Stimulated activated CD8-positive, alpha-beta memory T cell treated with anti-CD3 and anti-CD28 coated beads, Interleukin-15, amount 100 ng/mL, for 1 hour (primary cell): ENCODE measurements at places on chromosomes 6 and 20.

- no peak for DNase-seq
Observed at GRCh38 chr6:162118706-162119105, 608.9 kb downstream of the PRKN start.

DNA sequence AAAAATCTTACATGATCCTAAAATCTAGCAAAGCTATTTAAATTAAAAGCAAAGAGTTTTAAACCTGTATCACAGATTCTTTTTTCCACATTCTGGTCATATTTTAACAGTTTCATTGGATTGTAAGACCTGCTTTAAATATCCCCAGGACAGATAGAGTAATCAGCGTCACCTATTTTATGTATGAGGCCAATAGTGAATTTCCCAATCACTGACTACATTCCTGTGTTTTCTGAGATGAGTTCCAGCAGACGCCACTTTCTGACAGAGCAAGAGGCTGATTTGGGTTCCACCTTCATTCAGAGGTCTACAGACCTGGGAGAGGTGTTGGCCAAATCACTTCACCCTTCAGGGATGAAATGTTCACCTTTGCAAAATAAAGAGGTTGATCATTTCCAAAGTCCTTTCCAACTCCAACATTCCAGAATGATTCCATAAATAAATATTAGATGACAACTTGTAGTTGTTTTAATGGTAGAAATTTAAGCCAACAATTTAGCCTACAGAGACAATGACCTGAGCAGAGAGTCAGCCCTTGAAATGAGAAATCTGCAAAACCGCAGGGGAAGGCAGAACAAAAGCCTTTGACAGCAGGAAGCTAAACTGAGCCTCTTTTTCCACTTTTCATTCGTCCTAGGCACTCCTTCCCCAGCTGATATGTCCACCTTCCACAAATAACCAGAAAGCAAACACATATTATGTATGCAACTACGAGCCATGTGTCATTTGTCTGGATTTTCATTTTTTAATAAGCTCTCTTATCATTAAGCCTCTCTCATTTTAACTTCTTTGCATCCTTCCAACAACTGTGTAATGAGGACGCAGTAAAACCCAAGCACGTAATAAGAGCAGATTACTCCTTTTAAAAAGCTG lies 105.2 kb downstream of the TFAP2A start:
- no peak for DNase-seq

DNA sequence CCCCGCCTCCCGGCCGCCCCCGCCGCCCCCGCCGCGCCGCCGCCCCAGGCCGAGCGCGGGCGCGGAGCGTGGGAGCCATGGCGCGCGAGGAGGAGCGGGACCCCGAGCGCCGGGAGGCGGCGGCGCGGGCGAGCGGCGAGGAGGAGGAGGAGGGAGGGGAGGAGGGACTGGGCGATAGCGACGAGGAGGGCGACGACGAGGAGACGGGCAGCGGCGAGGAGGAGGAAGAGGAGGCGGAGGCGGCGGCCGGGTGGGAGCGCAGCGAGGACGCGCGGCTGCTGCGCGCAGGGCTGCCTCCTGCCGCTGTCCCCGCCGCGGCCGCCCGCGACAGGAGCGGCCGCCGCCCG lies at the start of gene SLC24A3:
TSS of gene SLC24A3 (plus strand) at position 174 of the 347 bp plus-strand sequence.
- DNase-seq, result no peak

GRCh38 chr6:132669690-132670291 lies 10.8 kb upstream of the TAAR1 start:
- DNase-seq, result no peak

- no peak for DNase-seq
Observed at GRCh38 chr6:95143408-95144180, 433.7 kb upstream of the MANEA start.

DNA sequence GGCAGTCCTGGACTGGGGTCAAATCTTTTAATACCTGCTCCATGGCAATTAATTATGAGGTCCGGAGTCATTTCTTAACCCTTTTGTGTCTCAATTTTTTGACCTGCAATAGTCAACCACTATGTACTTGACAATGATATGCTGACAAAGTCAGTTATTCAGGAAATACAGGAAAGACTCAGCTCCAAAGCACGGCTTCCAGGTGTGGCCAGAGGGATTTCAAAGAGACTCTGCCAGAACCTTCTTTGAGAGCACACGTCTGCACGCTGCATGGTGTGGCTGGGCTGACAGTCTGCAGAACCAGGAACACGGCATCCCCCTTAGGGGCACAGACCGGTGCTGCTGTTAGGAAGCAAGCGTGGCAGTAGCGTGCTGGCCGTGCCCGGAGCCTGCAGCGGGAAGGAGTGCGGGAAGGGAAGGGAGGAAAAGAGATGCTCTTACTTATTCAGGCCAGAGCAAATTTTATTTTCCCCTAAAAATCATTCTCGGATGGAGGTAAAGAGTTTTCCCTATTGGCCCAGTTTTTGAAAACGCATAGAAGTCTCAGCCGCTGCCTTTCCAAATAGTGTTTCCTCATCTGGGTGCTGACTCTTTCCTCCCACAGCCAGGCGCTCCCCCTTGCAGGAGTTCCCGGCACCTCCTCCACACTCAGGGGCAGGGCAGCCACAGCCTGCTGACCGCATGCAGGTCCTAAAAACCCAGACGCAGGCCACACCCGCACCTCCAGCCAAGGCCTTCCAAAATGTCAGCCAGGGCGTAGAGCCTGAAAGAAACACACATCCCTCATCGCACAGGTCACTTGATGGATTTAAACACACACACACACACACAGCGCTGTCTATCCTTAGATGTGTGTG lies 187.4 kb upstream of the SNX9 start:
- DNase-seq, result no peak

GRCh38 chr6:29141606-29142005 lies 29.1 kb upstream of the OR2J2 start:
- no peak for DNase-seq

GRCh38 chr6:131250122-131250521 lies 114.9 kb downstream of the AKAP7 start:
- DNase-seq, result no peak

GRCh38 chr6:46290421-46291274 lies 119.9 kb upstream of the ENPP5 start:
- no peak for DNase-seq

- no peak for DNase-seq
Observed at GRCh38 chr20:1537731-1538058, 19.8 kb downstream of the SIRPD start.

GRCh38 chr20:17500826-17501225 lies 30.4 kb downstream of the BFSP1 start:
- DNase-seq, result no peak

DNA sequence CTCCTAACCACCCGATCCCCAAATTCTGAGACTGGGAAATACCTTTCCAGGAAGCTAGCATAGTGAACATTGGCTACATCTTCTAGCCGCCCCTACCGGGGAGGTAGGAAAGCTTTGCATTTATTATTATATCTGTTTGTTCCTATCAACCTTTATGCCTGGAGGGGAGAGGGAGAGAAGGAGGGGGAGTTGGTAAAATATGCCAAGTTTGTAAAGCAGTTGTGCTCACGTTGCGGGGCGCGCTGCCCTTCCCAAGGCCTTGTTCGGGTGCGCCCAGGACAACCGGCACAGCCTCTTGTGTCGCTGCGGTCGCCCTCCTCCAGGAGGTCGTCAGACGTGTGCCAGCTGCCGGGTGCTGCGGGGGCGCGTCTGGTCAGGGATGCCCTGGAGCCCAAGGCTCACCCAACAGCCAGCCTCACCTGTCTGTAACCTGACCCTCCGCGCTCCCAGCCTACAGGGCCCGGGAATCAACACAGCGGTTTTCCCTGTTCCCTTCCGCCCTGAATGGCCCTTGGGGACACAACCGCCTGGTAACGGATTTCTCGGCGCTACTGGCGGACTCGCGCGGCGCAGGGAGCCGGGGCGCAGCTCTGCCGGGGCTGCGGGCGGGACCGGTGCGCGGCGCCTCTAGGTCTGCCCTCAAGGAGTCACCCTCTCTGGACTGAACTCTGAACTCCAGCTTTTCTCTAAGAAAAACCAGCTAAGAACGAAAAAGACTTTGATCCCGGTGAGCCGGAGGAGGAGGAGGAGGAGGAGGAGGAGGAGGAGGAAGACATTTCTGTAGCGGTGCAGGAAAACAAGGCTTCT lies 1.1 kb upstream of the OVOL2 start:
- DNase-seq, result no peak

DNA sequence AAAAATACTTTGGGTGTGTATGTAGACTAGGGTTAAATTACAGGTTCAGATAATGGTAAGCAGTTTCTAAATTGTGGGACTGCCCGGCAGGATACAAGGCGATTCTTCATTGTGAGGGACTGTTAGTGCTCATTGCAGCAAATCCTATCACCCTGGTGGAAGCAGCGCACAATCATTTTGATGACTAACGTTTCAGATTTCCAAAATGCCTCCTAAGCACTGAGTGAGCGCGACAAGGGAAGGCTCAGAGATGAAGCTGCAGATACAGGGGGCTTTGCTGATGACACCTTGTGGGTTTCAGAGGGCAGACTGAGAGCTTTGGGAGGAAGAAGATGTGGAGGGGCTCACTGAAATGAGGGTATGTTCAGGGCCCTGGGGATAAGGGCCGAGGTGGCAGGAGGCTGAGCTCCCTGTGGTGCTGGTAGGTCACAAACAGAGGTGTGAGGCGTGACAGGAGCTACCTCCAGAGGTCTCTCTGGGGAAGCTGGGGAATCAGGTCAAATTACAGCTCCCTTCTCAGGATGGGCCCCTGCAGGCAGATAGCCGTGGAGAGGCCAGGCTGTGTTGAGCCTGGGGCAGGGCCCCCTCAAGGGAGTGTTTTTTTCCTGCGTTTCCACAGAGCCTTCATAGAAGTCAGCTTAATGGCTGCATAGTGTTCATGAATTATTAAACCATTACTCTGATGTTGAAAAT lies 84.5 kb upstream of the FYN start:
- no peak for DNase-seq

DNA sequence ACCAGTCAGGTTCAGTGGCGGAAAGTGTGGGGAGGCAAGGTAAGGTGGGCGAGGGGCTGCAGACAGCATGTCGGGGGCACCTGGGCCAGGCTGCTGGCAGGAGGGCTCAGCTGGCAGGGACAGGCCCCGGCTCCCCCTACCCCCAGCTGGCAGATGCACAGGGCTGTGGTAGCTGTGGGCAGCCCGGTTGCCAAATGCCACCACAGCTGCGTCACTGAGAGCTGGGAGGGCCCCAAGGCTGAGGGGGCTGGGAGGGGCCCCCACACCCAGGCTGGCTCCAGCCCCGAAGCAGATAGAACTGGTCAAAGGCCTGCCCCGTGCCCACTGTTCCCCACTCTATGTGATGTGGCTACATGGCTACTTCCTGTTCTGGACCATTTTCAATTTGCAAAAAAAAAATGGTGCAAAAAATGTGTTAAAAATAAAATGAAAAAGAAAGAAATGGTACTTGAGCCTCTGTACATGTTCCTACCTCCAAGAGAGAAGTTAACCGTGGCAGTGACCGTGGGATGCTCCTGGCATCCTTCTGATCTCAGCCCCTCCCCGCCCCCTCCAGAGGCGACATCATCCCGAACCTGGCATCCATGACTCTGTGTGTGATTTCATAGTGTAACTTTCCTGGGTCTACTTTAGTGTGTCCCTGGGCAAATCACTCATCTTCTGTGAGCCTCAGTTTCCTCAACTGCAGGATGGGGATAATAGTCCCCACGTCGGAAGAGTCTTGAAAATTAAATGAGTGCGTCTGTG lies 64.4 kb downstream of the UBE2V1 start:
- no peak for DNase-seq

DNA sequence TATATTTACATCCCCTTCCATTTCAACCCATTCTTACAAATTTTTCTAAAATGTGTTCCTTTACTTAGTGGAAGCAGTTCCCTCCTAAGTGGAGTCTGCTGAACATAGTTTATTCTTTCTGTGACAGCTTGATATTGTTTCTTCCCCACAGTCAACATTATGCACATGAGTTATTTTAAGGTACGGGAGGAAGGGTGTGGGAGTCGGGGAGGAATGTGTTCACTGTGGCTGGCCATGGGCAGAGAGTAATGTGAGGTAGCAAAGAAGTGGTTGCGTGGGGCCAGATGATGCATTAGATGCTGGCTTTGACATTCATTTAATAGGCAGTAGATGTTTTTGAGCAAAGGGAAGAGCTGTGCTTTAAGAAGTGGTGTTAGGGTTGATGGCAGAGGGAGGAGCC lies 98.5 kb downstream of the ARMC2 start:
- no peak for DNase-seq

GRCh38 chr6:128731249-128732165 lies 151.4 kb upstream of the LAMA2 start:
- DNase-seq, result no peak

GRCh38 chr6:153170511-153170910 lies 39.4 kb upstream of the RGS17 start:
- no peak for DNase-seq

DNA sequence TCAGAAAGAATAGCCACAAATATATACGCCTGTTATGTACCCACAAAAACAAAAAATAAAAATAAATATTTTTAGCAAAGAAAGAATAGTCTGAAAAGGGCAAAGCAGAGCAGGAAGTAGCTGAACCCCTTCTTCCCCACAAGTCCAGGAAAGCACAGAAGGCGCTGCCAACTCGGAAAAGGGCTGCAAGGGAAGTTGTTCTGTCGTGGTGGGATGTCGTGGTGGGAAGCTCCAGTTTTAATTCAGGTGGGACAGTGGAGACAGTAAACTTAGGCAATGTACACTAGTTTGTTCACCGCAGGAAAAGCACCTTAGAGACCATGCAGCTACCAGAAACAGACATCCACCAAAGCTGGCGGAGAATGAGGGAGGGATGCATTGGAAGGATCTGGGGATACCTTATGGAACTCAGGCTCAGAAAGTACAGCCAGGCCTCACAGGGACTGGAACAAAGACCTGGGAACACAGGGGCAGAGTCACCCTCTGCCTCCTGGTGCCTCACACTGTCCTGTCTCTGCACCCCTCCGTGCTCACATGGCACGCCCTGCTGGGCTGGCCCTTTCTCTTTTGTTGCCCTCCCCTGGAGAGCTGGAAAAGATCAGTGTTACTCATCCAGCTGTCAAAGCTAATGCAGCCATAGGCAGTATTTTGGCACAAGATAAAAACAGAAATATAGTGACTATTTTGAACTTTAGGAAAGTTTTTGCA lies 3.3 kb upstream of the APMAP start:
- no peak for DNase-seq

GRCh38 chr6:32110632-32111031 lies 1.5 kb upstream of the TNXB start:
- no peak for DNase-seq
